ENCODE measurements at places on chromosomes 12 and 14.

DNA sequence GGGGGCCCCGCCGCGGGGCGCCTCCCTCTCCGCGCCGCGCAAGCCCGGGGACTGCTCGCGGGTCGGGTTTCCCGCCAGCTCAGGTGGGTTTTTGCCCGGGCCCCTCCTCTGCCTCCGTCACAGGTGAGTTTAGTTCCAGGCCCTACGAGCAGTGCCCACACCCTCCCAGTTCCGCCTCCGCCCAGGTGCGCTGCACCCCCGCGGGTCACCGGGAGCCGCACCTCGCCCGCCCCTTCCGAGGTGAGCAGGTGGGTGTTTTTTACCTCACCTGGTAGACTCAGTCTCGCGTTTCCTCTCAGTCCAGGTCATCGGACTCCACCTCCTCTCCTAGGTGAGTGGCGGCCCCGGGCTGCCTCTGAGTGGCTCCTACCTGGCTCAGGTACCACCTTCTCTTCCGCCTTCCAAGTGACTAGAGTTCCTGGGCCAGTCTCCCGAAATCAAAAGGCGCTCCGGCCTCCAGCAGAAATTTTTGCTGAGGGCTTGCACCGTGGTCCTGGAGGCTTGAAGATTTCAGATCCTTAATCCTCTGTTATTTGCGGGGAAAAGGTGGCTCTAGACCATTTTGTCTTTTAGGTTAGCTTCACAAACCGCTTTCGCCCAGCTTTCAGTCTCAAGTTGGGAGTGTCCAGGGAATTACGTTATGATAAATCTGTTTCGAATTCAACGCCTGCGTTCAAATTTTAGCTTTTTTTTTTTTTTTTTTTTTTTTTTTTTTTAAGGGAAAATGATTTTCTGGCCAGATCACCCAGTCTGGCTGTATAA lies at the start of gene TMEM30B:
Gene TMEM30B (minus strand): TSS at position 153 of the 762 bp plus-strand sequence. CDS start 191 bp downstream, outside the sequence.
- no peak for DNase-seq

GRCh38 chr14:86333493-86333892 lies 803.5 kb downstream of the FLRT2 start:
- DNase-seq: no peak

DNA sequence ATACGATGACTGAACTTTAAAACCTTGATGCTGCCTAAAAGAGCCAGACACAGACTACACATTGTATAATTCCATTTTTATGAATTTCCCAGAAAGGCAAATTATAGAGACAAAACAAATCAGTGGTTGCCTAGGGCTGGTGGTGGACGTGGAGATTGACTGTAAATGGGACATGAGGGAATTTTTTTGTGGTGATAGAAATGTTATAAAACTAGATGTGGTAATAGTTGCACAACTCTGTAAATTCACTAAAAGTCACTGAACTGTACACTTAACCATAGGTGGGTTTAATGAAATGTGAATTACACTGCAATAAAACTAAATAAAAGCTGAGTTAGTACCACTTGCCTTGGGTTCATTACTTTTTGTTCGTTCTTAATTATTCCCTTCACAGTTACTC lies 72.1 kb downstream of the PLEKHA5 start:
- no peak for DNase-seq

DNA sequence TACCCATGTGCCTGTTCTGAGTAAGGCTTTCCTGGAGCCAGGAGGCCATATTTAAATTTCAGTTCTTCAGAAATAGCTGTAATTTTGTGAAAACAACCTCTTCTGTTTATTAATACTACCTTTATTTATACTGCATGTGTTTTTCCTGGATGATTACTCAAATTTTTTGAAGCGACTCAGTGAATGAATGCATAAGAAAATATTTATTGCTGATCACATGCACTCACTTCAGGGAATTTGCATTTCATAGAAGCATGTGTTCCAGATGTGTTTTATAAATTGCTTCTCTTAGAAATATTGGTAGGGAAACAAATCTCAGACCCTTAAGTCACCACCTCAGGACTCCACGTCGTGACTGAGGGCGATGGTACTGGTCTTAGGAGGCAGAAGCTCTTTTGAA lies 21.8 kb upstream of the DCN start:
- DNase-seq: no peak

GRCh38 chr14:59688224-59689170 lies 111.9 kb upstream of the CCDC175 start:
- DNase-seq: peak; percentile 70

DNA sequence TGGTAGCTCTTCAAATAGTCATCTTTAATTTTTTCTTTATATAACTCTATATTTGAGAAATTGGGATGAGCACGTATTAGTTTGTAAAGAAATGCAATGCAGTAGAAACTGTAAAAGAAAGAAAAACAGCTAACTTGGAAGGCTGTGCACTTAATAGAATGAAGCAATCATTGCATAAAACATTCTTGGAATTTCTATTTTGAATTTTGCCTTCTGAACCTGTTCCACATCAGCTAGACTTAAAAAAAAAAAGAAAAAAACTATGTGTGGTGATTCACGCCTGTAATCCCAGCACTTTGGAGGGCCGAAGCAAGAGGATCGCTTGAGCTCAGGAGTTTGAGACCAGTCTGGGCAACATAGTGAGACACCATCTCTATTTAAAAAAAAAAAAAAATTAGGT lies 29.4 kb downstream of the SCN8A start:
- no peak for DNase-seq

DNA sequence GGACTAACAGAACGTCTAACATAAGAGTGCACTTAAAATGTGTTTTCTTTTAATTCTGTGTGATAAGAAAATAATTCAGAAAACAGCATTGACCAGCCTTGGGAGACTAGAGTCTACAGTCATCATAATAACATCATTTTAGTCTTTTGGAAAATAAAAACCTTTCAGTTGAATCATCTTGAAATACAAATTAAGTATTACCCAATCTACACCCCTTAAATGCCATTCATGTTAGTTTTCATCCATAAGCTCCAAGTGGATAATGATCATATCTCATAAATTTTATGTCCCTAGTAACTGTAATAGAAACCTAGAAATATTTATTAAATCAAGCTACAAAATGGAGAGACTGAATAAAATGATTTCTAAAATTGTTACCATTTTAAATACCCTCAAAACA lies 32.4 kb downstream of the EPS8 start:
- no peak for DNase-seq

DNA sequence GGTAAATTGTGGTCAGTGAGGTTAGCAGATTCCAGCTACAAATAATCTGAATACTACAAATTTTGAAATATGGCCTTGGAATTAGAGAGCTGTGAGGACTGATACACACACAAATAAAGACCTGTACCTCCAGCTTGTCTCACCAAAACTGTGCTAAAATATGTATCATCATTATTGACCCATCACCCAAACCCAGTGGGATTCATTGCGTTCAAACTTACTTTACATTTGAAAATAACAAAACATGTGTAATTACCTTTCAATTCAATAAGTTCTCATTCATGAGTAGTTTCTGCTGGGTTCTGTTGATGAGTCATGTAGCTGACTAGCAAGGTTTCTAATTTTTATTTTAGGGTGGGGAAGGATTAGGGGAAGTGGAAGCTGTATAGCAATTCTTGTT lies 170.9 kb downstream of the MSRB3 start:
- no peak for DNase-seq

DNA sequence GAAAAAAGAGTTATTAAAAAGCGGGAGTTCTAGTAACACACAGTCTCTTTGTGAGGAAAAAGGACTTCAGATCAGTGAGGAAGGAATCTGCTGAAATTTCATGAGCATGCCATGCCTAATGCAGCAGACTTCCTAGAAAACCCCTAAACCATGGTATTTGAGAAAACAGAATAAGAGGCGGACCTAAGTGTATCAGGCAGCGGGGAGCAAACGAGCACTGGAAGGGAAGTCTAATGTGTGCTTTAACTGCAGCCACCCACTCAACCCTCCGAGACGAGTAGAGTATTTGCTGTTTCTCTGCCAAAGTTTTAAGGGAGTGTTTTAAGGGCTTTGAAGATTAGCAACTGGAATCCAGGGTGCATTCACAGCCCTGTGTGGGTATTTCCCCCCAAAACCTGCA lies 36.5 kb downstream of the ACADS start:
- peak; percentile 31 for DNase-seq

DNA sequence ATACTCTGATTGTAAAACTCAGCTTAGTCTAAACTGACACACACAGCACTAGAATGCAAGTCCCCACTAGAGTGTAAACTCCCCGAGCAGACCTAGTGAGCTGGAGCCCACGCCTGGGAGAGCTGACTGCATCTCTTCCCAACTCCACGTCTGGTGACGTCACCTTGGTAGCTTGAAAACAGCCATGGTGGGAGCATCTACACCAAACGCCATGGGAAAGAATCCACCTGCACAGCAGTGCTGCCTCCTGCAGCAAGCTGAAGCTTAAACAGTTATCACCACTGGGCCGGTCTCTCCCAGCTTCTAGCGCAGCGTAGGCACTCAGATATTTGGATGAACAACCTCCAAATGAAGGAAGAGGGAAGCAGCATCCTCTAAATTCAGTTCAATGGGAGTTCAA lies 4.3 kb upstream of the PAPLN start:
- no peak for DNase-seq

DNA sequence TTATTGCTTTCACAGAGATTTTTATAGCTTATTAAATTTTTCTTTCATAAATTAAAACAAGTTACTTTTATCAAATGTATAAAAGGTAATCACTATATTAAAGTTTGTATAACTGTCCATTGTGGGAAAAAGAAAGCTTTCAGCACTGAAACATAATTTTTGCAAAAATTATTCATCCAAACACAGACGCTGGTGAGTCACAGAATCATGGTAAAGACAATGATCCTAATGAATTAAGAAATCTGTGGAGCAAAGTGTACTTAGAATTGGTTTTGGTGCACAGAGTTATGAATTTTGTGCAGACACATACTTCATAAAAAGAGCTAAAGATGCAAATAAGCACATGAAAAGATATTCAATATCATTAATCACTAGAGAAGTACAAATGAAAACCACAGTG lies 31.7 kb upstream of the C2CD5 start:
- no peak for DNase-seq

GRCh38 chr12:119857041-119857591 lies 20.0 kb downstream of the CIT start:
- no peak for DNase-seq

DNA sequence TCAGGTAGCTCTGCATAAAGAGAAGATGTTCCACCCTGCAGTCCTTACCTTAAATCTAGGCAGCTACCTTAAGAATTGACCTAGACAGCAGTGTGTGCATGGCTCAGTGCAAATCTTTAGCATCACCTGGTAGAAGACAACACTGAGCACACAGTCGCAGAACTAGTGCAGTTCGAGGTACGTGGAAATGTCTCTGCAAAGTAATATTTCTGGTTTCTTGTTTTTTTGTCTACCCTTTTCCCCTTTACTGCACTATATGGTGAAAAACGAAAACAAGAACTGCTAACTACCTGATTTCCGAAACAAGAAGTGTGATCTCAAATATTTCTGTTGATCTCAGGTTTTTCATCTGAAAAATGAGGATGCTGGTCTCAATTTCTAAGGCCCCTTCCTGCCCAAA lies 82.5 kb downstream of the ETV6 start:
- no peak for DNase-seq

- no peak for DNase-seq
These were observed 12.7 kb downstream of the NGDN start for GRCh38 chr14:23481979-23482822.

DNA sequence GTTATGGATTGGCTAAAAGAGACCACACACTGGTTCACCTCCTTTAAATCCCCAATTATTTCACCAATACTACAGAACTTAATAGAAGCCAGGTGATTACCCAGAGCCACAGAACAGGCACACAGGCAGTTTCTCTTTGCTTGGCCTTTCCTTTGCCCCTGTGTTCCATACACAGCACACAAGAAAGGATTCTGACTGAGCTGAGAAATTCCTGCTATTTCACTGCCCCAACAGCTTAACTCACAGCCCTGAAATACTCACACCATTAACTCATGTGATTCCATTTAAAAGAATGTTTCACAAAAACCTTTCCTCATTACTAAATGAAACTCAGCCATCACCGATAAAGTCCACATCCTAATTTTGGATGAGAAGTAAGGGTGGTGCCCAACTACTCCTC lies 133.6 kb downstream of the MED13L start:
- DNase-seq: peak; percentile 59

DNA sequence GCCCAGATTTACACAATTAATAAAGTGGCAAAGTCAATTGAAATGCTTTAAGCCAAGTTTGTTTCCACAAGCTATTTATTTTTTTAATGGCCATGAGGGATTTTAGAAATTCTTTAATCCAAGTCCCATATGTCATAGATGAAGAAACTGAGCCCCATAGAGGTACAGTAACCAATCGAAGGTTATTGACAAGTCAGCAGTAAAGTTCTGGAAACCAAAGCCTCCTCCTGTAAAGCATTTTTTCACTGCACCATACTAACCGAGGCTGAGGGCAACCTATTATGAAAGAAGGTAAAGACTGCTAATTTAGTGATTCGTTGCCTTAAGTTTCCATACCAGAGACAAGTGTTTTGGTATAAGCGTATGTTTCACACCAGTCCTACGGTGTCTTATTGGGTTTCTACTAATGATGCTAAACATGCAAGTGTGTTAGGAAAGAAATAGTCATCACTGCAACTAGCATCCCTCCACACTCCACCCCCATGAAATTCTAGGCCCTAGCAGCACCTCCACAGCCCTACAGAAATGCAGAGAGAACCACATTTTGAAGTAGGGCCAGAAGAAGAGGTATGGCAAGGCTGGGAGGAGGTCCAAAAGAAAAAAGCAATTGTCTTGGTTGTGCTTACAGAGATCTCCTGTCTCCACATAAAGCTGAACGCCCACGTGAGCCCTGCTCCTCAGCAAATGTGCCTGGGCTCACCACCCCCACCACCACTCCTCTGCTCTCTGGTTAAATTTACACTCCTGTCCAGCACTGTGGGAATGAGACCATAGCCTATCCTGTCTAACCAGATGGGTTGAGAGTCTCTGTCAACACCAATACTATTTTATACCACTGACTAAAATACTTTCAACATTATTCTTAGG lies 271.1 kb upstream of the G2E3 start:
- DNase-seq: no peak

GRCh38 chr12:41188058-41188840 lies at the start of gene PDZRN4:
TSS of gene PDZRN4 (plus strand) at chr12:41188320.
- DNase-seq: no peak

- DNase-seq: no peak
These were observed 29.0 kb upstream of the MEG3 start for GRCh38 chr14:100796946-100797345.

- peak; percentile 66 for DNase-seq
These were observed 49.0 kb upstream of the MSRB3 start for GRCh38 chr12:65229441-65229840.

GRCh38 chr12:44441155-44441554 lies 435.0 kb downstream of the NELL2 start:
- DNase-seq: no peak

- no peak for DNase-seq
These were observed 19.0 kb downstream of the RACGAP1 start for GRCh38 chr12:50006280-50006679.

DNA sequence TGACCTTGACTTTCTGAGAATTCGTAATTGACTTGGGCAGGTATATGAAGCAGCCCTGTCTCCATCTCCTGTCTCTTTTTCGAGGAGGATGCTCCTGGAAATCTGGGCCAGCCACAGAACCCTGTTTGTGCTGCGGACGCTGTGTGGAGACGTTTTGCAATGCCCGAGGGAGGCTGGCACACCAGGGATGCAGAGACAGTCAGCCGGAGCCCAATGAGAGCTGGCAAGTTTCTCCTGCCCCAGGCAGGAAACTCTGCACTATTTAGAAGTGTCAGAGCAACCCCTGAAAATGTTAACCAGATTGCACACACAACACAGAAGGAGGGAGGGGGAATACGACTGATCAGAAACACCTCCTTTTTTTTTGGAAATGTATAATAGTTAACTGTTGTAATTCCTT lies 103.2 kb upstream of the DYRK2 start:
- DNase-seq: no peak
